Pulmonary artery endothelial cell (primary cell): ENCODE measurements at places on chromosomes 4 and X.

- no peak for DNase-seq
Measured at GRCh38 chr4:95979961-95980876, 140.3 kb downstream of the PDHA2 start.

- no peak for DNase-seq
Measured at GRCh38 chr4:142600952-142601351, 245.1 kb downstream of the INPP4B start.

DNA sequence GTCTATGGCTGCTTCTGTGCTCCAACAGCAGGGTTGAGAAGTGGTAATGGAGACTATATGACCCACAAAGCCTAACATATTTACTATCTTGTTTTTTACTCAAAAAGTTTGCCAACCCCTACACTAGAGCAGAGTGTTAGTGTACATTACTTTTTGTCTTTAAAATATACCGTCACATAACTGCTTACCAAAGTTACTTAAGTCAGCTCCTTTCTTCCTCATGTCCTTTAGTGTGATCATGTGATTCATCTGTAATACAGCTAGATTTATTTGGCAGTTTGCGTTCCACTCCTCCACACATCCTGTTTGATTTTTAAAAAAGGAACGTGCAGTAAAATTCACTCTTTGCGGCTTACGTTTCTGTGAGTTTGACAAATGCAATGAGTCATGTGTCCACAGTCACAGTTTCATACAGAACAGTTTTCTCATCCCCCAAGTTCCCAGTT lies 162.4 kb upstream of the GPRIN3 start:
- DNase-seq, result no peak

- no peak for DNase-seq
Measured at GRCh38 chrX:40174001-40174853, 76.5 kb upstream of the BCOR start.

GRCh38 chrX:27815209-27815608 lies 7.4 kb downstream of the MAGEB10 start:
- no peak for DNase-seq

DNA sequence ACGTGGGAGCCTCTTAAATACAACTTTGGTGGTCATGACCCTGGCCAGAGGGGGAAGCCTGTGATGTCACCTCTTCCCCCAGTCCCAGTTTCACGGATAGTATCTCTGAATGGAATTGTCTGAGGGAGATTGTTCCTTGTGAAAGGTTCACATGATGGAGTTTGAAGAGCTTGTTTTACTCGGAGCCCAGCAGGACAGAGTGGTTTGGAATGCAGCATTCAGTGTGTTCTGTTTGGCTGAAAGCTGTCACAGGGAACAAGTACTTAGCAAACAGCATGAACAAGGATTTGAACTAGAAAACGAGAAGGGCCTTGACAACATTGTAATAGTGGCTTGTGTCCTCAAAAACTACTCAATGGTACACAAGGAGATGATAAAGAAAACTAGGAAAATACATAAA lies 133.9 kb upstream of the CXorf66 start:
- no peak for DNase-seq

DNA sequence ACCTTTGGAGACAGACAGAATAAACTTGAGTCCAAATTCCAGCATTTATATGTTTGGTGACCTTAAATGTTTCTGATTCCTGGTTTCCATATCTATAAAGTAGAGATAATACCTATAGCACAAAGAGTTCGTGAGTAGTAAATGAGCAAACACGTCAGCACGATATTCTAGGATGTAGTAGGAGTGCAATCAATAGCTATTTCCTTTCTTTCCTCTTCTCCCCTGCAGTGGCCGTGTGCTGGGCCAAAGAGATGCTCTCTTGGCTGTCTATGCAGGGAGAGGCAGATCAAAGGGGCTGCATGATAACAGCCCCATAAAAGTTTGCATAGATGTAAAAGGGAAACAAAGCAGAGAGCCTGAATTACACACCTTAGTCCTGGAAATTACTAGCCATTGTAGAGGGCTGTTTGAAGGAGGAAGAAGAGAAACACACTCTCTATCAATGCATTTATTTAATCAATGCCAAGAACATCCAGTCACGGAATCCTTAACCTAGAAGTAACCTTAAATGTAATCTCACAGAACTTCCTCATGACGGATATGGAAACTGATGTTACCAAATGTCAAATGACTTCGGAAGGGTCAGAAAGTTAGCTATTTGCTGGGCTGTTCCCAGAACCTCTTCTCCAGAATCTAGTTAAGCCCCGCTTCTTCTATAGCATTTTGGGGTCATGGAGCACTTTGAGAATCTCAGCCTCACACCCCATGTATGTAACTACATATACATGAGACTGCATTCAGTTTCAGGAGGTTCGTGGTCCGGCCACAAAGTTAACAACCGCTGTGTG lies 35.5 kb upstream of the PLAC8 start:
- DNase-seq, result peak; percentile 19

- DNase-seq, result no peak
Measured at GRCh38 chr4:110160618-110161017, 37.8 kb downstream of the ELOVL6 start.

GRCh38 chr4:128871948-128872347 lies 62.4 kb downstream of the JADE1 start:
- DNase-seq, result no peak

GRCh38 chr4:83851261-83852084 lies 315.6 kb downstream of the GPAT3 start:
- DNase-seq, result no peak
